ENCODE measurements at places on chromosomes 5 and 9. TPM values are rescaled to one million over a fixed set of nuclear protein-coding genes. Genes with fewer than 3 reads are reported as not detected.

SHOC1 gene
- not detected for total RNA-seq

PTGES gene
- 1.8 TPM for total RNA-seq

GRCh38 chr5:114407783-114408182, 45.9 kb downstream of the KCNN2 start:
- DNase-seq, result no peak

DNA sequence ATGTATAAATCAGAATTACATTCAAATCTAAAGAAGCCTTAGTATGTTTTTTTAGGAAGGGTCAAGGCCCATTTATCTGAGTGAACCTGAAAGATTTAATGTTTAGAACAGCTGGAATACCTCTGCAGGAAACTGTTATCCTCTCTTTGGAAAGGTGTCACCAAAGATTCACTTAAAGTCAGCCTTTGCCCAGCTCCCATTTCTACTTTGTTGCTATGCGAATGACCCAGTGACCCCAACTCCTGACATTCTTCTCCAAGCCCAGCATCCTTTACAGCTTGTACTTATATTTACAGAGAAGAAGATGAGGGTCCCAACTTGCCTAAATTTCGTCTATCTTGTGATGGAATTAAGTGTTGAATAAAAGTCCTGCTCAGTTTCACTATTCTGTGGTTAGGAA, 1198.6 kb downstream of the CDH12 start:
- DNase-seq, result no peak

- DNase-seq, result no peak
Observed at GRCh38 chr5:72920690-72921502, 34.9 kb upstream of the FCHO2 start.

All from Peyer's patch (tissue), 4 donors.